Thoracic aorta (tissue), 2 donors: ENCODE measurements at places on chromosomes 6 and 20.

- DNase-seq, result no peak
Observed at GRCh38 chr20:20754714-20755113, 42.3 kb upstream of the RALGAPA2 start.

- no peak for DNase-seq
Observed at GRCh38 chr20:38969708-38970107, 7.6 kb downstream of the DHX35 start.

DNA sequence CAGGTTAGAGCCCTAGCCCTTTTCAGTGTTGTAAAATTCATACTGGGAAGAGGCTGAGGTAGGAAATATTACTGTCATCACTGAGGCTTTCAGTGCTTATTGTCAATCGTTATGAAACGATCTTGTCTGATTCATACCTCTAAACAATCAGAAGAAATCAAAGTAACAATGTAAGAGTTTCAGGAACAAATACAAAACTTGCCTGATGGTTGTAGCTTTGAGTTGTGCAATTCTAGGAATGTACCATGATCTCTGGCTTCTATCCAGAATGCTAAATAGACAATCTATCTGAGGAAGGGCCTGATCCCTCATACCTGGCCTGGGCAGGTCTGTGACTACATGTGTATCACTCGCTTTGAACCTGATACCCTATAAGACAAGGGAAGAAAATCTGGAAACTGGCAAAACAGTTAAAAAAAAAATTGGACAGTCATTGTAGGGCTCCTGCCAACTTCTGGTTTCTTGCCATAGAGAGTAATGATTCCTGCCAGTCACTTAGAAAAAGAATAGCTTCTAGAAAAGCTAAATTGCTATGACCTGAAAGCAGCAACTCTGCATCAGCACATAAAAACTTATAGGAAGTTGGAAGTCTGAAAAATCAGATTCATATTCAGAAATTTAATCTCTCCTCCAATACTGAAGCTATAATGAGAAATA is 234.7 kb downstream of the BTBD9 start:
- no peak for DNase-seq

DNA sequence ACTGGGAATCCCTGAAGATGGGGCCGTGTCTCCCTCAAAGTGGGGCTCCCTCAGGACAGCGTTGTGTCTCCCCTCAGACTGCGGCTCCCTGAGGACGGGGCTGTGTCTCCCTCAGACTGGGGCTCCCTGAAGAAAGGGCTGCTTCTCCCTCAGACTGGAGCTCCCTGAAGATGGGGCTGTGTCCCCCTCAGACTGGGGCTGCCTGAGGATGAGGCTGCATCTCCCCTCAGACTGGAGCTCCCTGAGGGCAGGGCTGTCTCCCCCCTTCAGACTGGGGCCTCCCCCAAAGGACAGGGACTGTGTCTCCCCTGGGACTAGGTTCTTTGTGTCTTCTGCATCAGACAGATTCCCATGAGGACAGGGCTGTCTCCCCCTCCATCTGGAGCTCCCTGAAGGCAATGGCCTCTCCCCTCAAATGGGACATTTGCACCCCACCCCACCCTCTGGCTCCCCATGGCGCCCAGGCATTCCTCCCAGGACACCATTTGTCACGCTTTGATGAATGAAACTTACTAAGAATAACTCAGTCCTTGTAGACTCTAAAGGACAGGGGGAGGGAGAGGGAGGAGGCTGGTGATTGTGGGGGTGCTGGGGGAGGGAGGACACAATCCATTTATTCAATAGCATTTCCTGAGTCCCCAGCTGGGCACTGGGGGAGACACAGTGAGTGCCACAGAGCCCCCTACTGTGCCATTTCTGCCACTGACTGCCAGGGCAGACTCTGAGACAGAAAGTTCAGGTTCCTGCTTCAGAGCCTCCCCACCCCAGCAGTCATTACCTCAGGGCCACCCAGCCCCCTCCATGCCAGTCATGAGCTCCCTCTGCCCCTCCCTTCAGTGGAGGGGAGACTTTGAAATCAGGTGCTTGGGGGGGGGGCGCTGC is 122.4 kb downstream of the MRPL14 start:
- DNase-seq, result no peak

GRCh38 chr20:49924247-49924646 is 8.9 kb upstream of the SPATA2 start:
- DNase-seq, result no peak

DNA sequence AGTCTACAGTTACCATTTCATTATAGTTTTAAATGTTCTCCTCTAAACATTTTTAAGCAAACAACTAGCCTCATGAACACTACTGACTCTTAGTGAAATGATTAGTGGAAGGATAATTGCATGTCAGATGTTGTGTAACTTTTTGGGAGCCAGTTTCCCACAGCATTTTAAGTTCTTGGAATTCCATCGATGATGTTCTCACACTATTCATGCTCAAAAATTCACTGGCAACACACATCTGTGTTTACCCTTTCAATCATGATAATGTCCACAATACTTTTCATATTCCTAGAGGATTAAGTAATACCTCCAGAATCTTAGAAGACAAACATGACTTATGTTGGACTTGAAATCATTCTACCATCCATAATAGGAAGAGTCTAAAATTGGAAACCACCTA is 678.1 kb upstream of the ID4 start:
- no peak for DNase-seq

- no peak for DNase-seq
Observed at GRCh38 chr20:23658336-23658735, 20.6 kb upstream of the CST3 start.

GRCh38 chr6:168031411-168031971 is 34.0 kb downstream of the KIF25 start:
- no peak for DNase-seq

DNA sequence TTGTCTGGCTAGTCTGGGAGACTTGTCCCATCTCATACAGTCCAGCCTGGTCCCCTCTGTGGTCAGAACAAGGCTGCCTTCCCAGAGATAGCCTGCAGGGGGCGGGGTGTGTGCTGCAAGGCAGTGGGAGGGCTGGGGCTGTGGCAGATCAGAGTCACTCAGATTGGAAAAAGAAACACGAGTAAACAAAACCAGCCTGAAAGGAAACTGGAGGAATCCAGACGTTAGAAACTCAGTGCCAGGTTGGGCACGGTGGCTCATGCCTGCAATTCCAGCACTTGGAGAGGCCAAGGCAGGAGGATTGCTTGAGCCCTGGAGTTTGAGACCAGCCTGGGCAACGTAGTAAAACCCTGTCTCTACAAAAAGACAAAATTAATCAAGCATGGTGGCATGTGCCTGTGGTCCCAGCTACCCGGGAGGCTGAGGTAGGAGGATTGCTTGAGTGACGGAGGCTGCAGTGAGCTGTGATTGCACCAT is 20.2 kb downstream of the LEMD2 start:
- peak; percentile 60 for DNase-seq

DNA sequence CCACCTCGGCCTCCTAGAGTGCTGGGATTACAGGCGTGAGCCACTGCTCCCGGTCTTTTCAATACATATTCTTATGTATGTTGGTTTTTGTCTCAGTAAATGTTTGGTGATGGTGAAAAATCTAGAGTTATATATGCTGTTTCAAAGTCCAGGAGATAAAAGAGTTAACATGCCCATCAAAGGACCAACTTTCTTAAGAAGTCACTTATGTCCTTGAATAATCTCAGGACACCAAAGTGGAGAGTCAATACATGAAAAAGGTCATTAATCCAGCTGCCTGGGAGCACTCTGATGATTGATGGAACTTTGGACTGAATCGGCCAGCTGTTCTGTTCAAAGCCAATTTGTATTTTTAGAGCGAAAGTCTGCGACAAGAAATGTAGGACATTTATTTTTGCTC is 59.8 kb upstream of the HDAC2 start:
- DNase-seq, result no peak

DNA sequence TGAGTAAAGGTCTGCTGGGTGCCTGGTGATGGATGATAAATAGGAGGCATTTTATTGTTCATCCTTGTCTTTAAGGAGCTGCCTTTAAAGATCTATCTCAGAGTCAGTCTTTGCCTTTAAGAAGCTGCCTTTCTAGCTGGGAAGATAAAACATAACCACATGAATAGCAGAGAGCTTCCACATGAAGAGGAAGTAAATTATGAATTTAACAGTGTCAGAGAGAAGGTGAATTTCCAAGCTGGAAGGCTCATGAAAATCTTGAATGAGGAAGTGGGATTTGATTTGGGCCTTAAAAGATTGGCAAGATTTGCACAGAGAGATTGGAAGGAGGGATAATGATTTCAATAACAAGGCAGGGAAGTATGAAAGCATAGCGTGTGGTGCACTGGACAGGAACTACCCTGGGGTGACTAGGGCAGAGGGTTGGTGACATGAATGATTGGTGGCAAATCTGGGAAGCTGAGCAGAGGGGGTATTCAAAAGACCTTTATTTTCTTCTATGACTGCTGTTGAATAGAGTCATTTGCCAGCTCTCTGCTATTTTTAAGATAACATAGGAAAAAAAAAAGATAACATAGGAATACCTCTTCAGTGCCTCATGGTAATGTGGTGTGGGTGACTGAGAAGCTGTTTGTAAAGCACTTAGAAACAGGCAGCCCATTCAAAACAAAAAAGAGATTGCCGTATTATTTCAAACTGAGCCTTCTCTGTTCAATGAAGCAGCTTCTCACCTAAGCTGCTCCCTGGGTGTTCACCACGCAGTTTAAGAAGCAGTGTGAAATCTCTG is 591.6 kb downstream of the PKHD1 start:
- no peak for DNase-seq

- no peak for DNase-seq
Observed at GRCh38 chr6:105431226-105431625, 28.3 kb upstream of the PREP start.

GRCh38 chr6:147759093-147759492 is 250.6 kb downstream of the SAMD5 start:
- no peak for DNase-seq

GRCh38 chr6:108250240-108250866 is 10.5 kb downstream of the SNX3 start:
- DNase-seq, result no peak

- no peak for DNase-seq
Observed at GRCh38 chr20:57738053-57738452, 28.2 kb upstream of the PMEPA1 start.

DNA sequence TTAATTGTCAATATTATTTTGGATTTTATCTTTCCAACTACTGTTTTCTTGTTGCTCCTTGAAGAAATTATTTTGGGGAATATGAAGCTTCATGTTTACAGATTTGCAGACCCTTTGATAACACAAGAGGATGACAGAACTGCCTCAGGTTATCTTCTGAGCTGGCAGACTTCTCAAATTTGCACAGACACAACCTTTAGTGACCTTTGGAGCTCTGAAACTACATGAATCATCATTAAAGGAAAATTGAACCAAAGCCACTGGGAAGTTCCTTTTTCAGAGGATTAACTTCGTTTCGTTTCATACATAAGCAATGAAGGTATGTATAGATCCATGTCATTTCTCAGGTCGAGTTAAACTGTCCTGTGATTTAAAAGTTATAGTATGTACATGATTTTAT is 85.9 kb downstream of the FBXO5 start:
- no peak for DNase-seq

- no peak for DNase-seq
Observed at GRCh38 chr20:10670501-10671220, 3.1 kb downstream of the JAG1 start.

- DNase-seq, result no peak
Observed at GRCh38 chr20:57118107-57118769, 148.2 kb downstream of the BMP7 start.

DNA sequence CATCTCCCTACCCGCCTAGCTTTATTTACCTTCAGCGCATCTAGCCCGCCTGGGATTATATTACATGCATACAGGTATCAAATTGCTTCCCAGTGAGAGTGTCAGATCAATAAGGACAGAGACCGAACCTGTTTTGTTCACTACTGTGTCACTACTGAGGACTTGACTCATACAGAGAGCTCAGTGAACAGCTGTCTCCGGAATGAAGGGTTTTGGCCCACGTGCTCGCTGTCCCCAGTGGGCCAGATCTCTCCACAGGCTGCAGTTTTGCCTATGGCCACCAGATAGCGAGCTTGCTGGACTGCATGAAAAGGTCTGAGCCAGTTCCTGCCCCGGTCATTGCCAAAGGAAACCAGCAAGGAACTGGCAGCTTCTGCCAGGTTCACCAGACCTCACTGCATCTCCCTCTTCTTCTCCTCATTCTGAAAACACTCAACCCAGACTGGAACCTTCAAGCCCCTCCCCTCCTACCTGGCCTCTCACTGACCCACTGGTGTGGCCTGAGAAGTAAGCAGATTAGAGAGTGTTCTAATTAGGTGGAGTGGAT is 150.8 kb downstream of the ZMYND8 start:
- DNase-seq, result peak; percentile 21

DNA sequence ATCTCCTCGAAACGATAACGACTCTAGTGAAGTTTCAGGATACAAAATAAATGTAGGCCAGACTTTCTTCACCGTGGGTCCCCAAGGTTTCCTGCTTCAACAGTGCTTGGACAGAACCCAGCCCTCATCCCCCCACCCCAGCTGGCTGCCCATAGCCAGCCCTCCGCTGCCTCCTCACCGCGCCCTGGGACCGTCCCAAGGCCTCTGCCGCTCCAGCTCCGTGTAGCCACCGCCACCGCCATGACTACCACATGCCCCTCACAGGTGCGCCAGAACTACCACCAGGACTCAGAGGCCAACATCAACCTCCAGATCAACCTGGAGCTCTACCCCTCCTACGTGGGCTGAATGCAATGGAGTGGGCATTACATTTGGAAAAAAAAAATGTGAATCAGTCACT is 42.2 kb upstream of the KIAA1586 start:
- DNase-seq, result no peak

DNA sequence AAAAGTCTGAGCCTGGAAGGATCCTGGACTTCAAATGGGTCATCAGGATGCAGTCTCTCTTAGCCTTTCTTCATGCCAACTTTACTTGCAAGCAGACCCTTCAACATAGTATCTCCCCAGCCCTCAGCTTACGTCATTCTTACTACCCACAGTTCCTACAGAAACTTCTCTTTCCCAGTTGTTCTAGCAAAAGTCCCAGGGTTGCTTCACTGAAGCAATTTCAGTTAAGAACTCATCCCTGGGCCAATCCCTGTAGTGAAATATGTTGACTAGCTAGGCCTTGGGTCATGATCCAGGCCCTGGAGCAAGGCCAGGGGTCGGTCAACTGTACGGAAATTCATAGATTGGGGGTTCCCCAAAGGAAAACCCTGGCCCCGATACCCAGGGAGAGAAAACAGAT is 8.6 kb upstream of the FAM83D start:
- DNase-seq, result no peak

DNA sequence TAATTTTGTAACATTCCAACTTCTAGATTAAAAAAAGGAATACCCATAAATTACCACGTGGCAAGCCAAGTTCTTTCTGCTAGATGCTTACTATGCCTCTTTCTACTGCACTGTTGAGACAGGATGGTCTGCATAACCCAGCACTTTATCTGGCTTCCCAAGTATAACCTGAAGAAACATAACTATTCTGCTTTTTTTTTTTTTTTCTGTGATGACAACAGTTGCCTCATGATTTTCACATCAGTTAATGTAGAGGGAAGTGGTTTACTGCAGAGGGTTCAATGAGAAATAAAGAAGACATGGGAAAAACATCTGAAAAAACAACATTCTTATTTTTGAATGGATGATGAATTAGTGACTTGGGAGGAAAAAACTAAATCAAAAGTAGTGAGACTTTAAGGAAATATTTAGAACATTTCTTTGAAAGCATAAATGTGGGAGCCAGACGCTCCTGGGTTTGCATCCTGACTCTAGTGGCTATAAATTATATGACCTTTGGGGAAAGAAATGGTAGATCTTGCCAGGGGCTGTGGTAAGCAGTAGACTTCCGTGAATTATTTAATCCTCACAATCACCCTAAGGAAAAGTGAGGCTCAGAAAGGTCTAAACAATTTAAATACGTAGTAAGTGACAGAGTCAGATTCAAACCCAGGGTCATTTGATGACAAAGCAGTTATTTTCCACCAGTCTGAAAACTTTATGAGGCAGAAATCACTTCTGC is 230.7 kb downstream of the PHACTR1 start:
- DNase-seq, result no peak

GRCh38 chr6:1762203-1762602 is 152.5 kb downstream of the FOXC1 start:
- no peak for DNase-seq
